ENCODE measurements at places on chromosomes 11 and 22.

- no peak for DNase-seq
Measured at GRCh38 chr22:42052765-42053164, 17.8 kb downstream of the NAGA start.

- no peak for DNase-seq
Measured at GRCh38 chr11:2863276-2863618, 22.3 kb downstream of the CDKN1C start.

DNA sequence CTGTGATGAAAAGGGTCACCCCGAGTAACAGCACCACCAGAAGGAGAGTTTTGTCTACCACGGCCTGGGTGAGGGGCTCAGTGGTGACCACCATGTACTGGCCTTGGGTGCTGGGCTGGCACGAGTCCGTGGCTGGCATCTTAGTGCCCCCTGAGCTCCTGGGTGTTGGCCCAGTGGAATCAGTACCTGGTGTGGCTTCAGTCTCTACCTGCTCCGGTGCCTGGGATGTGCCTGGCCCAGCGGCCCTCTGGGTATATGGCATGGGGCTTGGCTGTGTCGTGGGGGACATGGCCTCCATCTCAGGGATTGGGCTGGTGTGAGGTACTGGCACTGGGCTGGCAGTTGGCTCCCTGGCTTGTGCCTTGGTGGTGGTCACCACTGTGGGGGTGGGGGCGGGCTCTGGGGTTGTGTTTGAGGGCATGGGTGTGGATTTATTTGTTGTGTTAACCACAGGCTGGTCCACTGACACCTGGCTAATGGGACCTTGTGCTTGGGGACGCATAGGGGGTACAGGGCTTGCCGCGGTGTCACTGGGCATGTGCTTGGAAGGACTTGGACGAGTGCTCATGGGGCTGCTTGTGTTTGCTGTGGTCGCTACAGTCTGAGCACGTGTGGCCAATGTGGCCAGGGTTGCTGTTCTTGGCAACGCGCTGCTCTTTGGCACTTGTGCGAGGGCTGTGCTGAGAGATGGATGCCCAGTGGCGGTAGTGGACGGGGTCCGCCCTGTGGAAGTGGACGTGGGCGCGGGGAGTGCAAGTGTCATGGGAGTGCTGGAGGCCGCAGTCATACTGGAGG is 9.8 kb downstream of the C11orf24 start:
- DNase-seq, result no peak

- DNase-seq, result no peak
Measured at GRCh38 chr11:88695689-88696414, 358.3 kb upstream of the CTSC start.

DNA sequence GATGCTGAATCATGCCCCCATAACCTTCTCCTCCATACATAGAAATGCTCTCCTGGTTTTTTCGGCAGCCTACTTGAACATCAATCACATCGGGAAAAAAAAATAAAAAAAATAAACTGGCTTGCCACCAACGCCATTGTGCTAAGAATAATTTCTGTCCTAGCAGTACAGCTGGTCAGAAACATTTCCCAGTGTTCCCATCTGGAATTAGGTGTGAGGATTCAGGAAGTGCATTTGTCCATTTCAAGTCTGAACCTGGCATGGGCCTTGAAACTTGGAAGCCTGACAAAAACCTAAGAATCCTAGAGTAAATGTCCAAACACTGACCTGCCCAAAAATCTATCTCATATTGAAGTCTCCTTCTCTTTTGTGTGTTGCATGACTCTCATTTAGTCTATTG is 16.6 kb upstream of the NAV2 start:
- no peak for DNase-seq

GRCh38 chr11:129729216-129729615 is 86.4 kb upstream of the TMEM45B start:
- DNase-seq, result no peak

DNA sequence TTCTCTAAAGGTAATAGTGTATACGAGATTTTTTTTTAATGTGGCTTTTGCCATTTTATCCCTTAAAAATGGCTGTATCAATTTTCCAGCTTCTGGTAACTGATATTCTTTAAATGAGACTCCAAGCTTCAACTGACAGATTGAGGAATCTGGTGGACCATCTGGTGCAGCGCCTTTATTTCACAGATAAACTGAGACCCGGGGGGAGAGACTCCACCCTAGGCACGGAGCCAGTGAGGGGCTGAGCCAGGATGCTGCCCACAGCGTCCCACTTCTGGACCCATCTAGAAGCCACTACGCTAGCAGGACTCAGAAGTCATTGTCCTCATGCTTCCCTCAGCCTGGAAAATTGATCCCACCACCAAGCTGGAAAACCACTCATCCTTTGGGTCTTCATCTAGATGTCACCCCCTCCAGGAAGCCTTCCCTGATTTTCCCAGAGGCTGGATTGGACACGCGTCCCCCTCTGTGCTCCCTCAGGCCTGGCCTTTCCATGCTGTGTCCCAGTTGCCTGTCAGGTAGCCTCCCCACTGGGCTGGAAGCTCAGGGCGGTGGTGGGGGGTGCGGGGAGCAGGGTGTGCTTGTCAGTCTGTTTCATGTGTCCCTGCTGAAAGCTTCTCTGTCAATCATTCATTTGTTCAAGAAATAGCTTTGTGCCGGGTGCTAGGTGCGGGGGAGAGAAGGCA is 12.3 kb upstream of the CD5 start:
- no peak for DNase-seq

DNA sequence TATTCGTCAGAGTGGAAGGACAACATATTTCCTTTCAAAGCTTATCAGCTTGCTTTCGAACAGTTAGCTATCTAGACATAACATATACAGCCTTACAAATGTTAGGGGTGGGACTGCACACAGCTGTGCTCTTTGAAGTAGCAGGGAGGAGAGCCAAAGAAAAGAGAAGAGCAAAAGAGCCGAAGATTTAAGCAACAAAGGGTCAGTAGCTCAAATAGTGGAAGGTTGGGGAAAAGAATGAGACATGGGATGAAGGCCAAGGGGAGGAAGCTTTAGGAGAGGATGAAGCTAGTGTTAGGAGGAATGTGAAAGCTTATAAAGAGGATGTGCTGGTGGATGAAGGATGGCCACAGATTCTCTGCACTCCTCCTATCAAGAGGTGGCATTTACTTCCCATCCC is 31.8 kb upstream of the IGSF22 start:
- DNase-seq, result peak; percentile 11

GRCh38 chr11:127133061-127133460 is 132.5 kb upstream of the KIRREL3 start:
- no peak for DNase-seq

DNA sequence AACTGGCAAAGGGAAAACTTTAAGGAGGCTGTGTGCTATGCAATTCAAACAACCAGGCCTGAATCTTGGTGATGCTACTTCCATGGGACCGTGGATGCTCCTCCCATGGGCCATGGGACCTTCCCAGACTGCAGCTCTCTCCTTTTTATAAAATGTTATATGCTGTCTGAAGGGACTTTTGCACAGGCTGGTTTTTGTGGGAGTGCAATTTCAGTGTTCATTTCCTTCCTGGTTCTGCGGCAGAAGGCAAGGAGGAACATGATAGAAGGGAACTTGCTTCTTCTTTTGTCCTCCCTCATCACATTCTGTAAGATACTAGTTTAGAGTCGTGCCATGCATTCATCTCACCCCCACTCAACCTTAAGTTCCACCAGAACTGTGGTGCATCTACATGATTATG is 68.9 kb downstream of the C11orf58 start:
- DNase-seq, result no peak

DNA sequence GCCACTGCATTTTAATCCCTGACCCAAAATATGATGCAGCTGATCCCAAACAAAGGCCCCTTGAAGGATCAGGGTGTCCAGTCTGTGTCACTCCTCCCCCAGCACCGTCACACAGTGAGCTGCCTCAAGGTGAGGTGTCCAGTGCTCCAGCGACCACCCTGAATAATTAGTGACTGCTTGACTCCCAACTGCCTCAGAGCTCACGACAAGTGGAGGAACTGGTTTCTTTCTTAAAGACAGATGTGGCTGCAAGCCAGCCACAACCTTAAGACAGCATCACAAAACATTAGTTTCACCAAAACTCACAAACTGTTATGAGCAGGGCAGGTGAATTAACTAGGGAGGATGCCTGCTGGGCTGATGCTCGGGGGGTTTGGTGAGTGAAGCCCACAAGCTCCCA is 74.6 kb downstream of the PIWIL3 start:
- peak; percentile 34 for DNase-seq

DNA sequence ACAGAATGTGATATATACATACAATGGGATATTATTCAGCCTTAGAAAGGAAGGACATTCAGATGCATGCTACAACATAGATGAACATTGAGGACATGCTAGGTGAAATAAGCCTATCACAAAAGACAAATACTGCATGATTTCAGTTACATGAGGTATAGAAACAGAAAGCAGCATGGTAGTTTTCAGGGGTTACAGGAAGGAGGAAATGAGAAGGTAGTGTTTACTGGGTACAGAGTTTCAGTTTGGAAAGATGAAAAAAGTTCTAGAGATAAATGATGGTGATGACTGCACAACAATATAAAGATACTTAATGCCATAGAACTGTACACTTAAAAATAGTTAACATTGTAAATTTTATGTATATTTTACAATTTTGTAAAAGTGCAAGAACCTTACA is 266.7 kb upstream of the C11orf87 start:
- no peak for DNase-seq

- no peak for DNase-seq
Measured at GRCh38 chr11:104581246-104581980, 316.8 kb downstream of the CASP12 start.

GRCh38 chr11:87859636-87860035 is 315.6 kb downstream of the RAB38 start:
- no peak for DNase-seq

- peak; percentile 88 for DNase-seq
Measured at GRCh38 chr11:58927393-58928106, 11.7 kb upstream of the GLYATL1 start.

GRCh38 chr22:19988965-19989724 is 27.5 kb downstream of the ARVCF start:
- DNase-seq, result peak; percentile 17

DNA sequence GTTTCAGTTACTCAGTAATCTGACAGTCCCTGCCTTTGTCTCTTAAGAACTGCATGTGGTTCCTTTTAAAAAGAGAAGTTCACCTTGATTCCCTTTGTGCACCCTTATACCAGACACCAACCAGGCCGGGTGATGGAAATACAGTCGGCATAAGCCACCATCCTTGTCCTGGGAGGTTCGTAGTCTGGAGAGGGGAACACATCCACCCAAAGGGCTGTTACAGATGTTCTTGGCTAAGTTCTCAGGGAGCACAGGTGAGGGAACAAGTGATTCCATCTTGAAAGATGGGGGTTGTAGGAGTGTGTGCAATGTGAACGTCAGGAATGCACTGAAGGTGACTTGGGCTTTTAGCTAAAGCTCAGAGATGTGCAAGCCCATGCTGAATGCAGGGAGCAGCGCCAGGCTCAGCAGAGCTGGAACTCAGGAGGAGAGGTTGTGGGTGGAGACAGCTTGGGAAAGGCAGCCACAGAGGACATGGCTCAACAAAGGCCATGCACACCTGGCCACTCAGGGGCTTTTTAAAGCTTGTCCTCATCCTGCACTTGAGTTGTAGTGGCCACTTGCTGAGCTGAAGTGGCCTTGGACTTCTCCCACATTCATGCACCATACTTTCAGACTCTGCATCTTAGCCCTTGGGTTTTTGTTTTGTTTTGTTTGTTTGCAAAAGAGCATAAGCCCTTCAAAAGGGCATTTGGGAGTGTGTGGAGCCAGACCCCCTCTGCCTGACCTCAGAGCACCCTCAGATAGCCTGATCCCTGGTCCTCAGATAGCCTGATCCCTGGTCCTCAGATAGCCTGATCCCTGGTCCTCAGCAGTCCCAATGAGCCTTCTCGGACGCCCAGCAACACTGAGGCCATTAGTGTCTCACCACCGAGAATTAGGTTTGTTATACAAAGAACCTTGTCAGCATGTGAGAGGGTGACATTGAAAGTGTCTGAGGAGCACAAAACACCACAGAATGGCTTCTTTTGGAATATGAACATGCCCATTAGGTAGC is 12.7 kb upstream of the TMA7B start:
- DNase-seq, result no peak

DNA sequence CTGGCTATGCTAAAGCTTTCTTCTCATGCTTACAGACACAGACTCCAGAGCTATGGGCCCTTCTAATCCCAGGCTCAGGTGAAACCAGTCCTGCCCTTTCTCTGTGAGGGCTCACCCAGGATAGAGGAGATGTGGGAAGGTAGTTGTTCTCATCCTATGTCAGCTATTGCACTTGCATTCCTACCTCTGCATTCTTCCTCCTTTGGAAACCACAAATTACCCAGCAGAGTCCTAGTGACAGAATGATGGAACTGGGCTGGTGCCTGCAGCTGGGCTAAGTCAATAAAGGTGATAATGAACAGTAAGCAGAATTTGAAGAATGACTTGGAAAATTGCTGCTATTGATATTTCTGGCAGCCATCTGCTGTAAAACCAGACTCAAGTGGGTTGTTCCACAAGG is 560.0 kb downstream of the TMEM135 start:
- DNase-seq, result no peak

GRCh38 chr11:93579187-93579751 is 36.1 kb upstream of the SMCO4 start:
- DNase-seq, result no peak

DNA sequence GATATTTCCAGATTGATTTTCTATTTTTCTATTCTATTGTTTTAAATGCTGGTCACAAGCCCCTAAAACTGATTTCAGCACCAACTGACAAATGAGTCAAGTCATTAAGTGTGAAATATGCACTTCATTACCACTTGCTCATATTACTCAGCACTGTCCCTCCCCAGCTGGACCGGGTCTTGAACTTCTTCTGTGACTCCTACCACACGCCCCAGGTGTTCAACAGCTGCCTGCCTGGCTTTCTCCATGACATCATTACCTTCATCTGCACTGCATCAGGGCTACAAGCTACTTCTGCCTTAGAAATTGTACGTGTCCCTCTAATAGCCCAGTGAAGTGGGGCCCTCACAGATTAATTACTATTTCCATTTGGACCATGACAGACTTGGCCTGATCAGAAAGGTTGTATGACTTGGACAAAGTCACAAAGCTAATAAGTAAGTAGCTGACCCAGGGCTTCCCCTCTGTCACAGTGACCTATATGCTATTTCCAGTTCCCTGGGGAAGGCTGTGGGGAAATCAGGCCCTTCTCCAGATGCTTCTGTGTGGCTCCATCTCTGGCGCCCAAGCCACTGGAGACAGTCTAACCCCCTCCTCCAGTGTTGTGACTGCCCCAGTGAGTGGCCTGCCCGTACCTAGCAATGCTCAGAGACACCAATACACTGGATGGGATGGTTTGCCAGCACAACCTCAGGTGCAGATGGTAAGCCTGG is 18.1 kb downstream of the TBC1D10A start:
- DNase-seq, result no peak

GRCh38 chr11:65551572-65552387 is 6.4 kb downstream of the LTBP3 start:
- no peak for DNase-seq
